ENCODE measurements at places on chromosomes 4 and X.

DNA sequence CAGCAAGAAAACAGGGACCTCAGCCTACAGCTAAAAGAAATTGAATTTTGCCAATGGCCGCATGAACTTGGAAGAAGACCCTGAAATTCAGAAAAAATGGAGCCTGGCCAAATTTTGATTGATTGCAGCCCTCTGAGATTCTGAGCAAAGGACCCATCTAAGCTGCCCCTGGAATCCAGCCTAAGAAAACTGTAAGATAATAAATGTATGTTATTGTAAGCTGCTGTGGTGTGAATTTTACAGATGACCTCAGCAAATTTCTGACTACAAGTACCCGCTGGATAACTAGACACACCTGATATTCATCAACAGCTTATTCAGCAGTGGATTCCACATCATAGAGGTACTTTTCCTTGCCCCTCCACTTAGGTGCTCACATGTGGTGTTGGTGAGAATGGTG lies 119.5 kb upstream of the EPHA5 start:
- DNase-seq, result no peak

DNA sequence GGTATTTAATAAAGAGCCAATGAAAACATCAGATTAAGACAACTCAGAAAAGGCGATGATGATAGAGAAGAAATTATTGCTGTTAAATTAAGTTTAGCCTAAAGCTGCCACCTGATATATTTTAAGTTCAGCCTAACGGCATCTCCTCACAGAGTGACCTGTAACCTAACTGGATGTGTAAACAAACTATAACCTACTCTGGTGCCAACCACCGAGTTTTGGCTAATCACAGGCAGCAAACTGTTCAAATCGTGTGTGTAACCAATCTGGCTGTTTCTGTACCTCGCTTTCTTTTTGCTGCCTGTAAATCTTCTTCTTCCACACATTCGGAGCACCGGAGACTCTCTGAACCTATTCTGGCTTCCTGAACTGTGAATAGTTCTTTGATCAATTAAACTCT lies 37.8 kb upstream of the MED14 start:
- no peak for DNase-seq

DNA sequence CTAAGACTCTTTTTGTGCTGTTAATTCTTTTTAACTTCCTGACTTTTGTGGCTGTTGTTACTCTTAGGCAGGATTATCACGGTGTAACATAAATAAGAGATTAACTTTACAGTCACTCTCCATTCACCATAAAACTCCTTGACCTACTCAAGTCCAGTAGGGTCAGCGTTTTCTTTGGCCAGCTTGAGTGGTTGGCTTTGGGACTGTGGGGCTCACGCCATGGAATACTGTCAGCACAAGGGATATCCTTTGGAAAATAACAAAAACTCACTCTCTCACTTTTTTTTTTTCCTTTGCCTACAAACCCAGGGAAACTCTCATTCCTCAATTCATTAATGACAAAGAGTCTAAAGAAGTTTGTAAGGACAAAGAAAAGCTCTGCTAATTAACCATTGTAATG lies 89.4 kb upstream of the TLL1 start:
- DNase-seq, result no peak

GRCh38 chr4:172596206-172596605 lies 572.4 kb upstream of the GALNT7 start:
- DNase-seq, result no peak

- no peak for DNase-seq
Measured at GRCh38 chrX:42090395-42090794, 167.0 kb upstream of the CASK start.

DNA sequence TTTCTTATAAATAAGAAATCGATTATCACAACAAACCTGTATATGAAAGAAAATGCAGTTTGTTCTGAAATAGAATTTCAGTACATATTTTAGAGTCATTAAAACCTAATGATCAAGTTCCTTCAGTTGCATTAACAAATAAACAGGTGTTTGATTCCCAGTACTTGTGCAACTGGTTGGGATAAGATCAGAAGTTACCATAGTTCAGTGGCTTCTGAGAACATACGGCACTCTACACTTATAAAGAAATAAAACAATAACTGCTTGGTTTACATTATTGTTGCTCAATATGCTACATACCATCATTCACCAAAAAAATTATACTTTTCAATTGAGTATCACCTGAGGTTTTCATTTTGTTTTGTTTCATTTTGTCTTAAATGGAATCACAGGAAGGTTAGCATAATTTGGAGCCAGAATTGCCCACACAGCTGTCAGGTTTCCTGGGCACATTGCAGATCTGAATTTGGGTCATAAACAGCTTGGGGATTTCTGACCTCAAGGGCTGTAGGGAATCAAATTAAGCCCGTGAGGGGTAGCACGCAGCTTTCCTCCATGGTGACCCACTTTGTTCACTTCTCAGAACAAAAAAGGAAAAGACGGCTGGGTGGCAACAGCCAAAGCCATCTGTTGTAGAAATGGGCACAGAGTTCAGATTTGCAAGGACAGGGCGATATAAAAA lies 14.9 kb upstream of the CCNG2 start:
- no peak for DNase-seq

DNA sequence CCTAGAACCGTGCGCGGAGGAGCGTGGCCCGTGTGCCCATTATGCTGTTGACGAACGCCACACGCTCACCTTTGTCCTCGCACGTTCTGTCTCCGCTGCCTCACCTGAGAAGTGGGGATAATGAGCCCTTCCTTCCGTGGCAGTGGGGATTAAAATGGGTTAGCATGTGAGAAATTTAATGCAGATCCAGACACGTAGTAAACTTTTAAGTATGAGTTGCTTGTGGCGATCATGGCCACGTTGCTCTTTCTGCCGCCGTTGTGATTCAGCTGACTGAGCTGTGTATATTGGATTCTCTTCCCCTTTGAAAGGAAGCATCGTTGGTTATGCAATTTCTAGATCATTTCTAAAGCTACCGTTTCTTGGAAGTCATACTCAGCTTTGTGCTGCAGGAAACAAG lies 16.5 kb downstream of the TBC1D14 start:
- DNase-seq, result no peak

GRCh38 chr4:82256718-82257117 lies 117.1 kb downstream of the HNRNPD start:
- no peak for DNase-seq

Data from pancreas (tissue), 10 donors.